Right cardiac atrium (tissue), 5 donors: ENCODE measurements at places on chromosomes 2 and 18.

DNA sequence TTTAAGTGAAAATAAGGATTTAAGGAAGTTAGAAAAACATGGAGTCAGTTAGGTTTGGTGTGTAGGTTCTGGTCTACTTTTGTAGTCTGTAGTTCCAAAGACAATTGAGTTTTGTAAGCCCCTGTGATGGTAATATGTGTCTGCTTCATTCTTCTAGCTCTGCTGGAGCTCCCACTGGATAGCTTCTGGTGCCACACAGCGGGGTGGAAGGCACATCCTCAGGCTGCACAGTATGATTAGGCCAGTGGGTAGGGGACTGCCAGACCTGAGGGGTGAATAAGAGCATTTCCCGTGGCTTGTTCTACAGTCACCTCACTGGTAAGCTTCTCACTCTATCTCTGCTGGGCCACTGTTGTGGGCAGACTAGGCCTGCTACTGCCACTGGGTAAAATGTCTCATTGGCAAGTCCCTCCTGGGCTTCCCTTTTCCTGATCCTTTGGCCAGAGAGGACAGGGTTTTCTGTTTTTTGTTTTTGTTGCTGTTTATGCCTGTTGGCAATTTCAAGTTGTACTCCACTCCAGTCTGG is 44.5 kb downstream of the TMEM131 start:
- no peak for DNase-seq

- no peak for DNase-seq
Observed at GRCh38 chr2:26619096-26619495, 22.1 kb downstream of the CIB4 start.

GRCh38 chr2:173210270-173211196 is 134.9 kb downstream of the MAP3K20 start:
- DNase-seq = no peak

- no peak for DNase-seq
Observed at GRCh38 chr2:108287169-108287568, 1.5 kb upstream of the SULT1C2 start.

DNA sequence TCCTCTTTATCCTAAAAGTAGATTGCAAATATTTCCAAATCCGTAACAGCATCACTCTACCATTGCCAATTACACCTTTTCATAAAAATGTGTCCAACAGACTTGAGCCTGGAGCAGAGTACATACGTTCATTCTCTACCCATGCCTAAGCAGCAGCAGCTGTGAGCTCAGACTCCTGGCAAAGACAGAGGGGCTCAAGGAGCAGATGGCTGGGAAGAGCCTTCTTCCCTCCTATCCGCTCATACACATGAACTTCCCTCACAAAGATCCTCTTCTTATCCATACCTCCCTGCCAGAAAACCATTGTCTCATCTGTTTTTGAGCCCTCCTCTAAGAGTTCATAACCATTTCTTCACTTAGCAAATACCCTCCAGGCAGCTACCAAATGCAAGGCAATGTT is 164.3 kb upstream of the ARL4C start:
- DNase-seq = no peak

DNA sequence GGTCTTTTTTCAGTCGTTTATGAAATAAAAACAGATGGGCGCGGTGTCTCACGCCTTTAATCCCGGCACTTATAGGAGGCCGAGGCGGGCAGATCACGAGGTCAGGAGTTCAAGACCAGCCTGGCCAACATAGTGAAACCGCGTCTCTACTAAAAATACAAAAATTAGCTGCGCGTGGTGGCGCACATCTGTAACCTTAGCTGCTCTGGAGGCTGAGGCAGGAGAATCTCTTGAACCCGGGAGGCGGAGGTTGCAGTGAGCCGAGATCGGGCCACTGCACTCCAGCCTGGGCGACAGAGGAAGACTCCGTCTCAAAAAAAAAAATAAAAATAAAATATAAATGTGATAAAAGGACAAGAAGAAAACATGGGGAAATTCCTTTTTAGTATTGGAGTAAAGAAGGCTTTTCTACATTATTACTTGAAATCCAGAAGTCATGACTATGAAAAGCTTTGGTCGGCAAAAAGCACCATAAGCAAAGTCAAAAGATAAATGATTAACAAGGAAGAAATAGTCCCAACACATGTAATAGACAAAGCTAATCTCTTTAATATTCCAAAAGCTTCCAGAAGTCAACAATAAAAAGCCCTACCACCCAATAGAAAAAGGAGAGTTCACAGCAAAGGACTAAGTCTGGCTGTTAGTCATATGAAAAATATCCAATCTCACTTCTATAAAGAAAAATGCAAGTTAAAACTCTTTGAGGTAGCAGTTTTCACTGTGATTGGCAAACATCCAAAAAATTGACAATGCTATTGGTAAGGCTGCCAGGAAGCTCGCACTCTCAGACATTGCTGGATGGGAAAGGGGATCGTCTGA is 1.4 kb upstream of the FAM168B start:
- DNase-seq = no peak

DNA sequence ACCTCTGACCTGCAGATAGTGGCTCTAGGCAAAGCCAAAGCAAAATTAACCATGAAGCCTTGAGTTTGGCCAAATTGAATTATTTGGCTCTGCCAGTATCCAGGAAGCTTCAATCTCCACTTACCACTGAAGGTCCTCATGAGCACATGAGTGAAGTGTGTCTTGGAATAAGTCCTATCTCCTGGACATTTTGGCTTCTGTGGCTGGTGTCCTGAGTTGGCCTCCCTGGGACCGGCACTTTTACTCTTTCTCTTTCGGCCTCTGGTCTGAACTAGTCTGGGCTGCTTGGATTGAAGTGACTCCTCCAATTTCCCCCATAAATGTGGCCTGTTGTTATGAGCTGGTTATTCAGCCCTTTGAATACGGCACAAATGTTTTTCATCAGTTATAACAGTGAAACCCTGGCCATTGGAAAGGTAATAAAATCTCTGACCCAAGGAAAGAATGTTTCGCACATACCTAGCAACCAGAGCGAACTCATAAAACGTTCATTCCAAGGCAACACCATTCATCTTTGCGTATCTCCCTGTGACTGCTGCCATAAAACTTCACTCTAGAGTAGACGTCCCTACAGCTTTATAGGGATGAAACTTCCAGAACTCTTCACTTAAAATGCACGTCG is 216.4 kb downstream of the LPIN1 start:
- DNase-seq = peak; percentile 62
